ENCODE measurements at places on chromosomes 11 and 22.

DNA sequence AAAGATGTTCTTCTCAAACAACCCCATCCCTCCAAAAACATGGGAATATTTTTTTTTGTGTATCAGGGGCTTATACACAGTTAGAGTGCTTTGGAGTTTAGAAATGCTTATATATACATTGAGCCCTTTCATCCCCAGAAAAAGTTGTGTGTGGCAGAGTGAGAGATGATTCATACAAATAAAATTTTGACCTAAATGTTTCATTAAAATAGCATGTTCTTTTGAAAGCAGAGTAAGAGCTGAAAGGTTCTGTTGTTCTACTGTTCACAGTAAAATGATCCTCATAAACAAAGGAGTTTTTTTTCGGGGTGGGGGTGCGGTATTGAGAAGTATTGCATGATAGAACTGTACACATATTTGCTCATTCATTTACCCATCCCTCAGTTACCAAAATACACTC lies 512.4 kb downstream of the DLG2 start:
- DNase-seq, result no peak

DNA sequence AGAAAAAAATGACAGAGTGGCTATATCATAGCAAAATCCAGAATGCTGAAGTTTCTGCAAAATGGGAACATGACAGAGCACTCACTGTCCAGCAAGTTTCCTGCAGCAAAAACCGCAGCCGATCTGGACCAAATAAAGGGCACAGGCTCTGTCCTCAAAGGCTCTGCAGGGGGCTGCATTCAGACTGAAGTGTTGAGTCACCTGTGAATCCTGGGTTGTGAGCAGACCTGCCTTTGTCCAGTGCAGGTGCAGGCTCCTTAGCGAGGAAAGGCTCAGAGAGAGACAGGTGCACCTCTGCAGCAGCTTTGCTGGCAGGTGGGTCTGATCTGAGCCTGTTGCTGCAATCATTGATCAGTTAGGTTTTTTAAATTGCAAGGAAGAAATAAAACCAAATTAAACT lies 29.3 kb upstream of the NFAM1 start:
- DNase-seq, result no peak

- DNase-seq, result no peak
These were observed 274.4 kb downstream of the BLID start for GRCh38 chr11:121841487-121842191.

DNA sequence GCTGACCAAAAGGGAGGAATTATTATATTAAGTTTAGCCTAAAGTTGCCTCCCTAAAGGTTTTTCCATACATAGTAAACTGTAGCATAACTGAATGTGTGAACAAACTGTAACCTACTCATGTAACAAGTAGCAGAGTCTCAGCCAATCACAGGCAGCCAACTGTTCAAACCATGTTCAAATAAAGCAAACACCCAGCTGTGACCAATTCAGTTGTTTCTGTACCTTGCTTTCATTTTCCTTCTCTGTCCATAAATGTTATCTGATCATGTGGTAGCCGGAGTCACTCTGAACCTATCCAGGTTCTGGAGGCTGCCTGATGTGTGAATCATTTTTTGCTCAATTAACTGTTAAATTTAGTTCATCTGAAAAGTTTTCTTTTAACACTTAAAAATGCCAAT lies 373.5 kb downstream of the GUCY1A2 start:
- no peak for DNase-seq

DNA sequence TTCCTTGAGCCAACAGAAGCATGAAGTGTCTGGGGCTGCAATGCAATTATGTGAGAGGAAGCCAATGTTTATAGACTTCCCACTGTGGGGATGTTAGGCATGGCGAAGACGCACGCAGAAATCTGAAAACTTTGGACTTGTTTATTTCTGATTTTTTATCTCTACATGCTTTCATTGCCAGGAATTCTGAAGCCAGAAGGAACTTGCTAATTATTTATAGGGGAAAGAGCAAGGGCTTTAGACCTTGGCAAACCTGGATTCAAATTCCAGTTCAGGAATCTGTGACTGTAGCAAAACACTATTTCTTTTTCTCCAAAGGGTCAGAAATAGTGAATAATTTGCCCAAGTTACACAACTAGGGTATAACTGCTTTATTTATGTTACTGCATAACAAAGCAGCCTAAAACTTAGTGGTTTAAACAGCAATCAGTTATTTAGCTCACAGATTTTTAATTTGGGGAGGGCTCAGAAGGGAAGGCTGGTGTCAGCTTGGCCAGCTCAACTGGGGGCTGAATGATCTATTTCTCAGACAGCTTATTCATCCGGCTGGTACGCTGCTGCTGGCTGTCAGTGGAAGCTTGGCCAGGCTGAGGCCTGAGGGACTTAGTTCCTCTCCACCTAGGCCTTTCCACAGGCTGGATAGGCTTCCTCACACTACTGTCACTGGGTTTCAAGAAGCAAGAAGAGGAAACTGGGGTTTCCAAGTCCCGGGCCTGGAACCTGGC lies 1.9 kb upstream of the OR6Q1 start:
- no peak for DNase-seq

GRCh38 chr11:102361086-102362031 lies 14.3 kb downstream of the BIRC2 start:
- DNase-seq, result no peak

DNA sequence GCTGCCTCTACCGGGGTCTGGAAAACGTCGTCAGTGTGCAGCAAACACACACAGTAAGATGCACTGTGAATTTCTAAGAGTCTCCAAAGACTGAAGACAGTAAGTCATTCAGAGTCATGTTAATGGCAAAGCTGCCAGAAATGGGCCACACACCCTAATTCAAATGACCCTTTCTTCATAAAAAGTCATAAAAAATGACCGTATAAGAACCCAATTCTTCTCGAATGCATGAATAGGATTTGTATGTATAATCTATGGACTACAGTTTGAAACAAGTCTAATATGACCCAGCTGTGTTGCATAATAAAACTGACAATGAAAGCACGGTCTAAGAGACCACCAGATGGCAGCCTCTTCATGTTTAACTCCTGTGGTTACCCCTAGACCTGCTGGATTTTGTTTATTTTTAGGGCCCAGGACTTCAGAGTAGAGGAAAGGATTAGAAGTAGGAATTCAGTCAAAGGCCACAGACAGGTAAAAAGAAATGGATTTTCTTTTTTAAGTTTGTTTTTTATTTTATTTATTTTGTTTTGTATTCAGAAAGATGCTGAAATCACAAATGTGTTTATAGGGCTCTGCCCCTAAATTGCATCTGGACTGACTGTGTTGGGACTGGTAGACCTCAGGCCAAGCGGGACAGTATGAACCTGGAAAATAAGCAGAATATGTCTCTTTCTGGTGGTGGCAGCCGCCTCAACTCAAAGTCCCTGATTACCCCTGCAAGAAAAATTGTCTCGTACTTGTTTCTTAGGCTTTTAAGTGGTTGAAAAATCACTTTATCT lies 32.1 kb upstream of the SLC5A12 start:
- no peak for DNase-seq

DNA sequence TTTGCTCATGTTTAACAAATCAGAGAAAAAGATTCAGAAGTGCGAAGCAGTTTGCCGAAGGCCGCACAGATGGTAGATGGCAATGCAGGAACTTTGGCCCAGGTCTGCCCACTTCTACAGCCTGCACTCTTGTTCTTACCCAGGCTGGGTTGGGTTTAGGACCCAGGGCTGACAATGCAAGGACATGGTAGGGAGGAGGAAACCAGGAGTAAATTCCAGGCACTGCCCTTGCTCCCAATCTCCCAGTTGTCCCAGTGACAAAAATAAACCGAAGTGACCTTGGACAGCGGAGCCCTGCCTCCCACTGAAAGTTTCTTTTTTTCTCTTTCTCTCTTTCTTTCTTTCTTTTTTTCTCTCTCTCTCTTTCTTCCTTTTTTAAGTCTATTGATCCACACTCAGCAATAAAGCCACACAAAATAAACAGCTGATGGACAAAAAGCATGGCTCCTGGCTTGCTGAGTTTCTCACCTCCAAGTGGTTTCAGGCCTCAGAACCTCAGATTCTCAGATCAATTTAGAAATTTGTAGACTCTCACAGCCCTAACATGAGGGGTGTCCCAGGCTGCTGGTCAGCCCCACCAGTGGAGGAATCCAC lies 33.5 kb upstream of the FCHSD2 start:
- no peak for DNase-seq

- DNase-seq, result no peak
These were observed 74.6 kb downstream of the PTPRJ start for GRCh38 chr11:48054994-48055291.

DNA sequence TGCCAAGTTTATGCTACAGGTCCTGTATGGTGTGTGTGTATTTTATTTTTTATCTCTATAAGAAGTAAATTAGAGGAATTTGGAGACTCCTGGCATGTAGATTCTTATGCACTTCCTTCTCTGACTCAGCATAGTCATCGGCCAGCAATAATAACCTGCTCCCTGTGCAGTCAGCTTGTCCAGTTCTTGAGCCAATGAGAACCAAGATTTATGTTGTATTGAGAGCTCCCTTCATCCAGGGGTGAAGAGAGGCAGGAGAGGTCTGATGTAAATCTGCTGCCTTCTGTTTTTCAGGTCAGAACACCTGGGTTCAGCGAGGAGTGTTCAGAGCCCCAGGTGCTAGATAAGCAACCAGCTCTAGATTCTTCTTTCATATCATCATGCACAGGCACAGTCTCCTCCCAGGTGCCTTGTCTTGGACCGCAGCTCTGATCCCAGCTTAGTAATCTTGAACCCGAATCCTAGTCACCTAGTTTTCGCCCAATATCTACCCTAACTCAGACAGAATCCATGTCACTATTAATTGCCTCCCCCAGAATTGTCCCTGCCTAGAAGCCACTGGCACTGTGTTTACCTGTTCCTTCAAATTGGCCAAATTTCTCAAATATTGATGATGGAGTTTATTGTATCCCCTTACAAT lies 328.2 kb upstream of the NCAM1 start:
- no peak for DNase-seq

DNA sequence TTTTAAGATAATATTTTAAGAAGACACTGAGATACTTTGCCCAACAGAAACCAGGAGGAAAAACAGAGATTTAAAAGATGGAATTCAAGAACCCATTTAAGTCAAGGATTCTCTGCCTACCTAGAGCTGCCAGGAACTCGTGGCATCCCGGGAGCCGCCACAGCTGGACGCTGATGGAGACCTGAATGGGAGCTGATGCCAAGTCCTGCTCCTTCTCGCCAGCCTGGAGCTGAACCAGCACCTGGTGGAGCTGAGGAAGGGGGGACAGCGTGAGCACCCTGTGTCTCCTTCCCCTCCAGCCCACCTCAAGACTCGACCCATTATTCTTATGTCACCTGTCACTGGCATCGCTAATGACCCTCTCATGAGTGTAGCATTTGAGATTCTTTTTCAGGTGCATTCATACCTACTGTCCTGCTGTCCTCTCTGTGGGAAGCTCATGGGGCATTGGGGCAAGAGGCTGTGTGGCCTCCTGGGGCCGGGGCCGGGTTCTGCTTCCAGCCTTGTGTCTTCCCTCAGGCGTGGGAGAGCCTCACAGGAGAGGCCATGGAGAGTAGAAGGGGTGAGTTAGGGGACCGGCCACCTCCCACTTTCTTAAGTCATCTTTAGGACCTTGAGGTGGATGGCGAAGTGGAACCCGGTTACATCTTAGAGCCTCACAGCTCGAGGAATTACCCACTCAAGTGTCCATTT lies 70.8 kb upstream of the PITPNB start:
- no peak for DNase-seq

Measured in stimulated activated CD8-positive, alpha-beta memory T cell treated with anti-CD3 and anti-CD28 coated beads, Interleukin-4, amount 100 ng/mL, for 24 hours (primary cell).